CD4-positive, alpha-beta memory T cell (primary cell): ENCODE measurements at places on chromosomes 12 and 14. TPM values are rescaled to one million over a fixed set of nuclear protein-coding genes. Genes with fewer than 3 reads are reported as not detected.

DNA sequence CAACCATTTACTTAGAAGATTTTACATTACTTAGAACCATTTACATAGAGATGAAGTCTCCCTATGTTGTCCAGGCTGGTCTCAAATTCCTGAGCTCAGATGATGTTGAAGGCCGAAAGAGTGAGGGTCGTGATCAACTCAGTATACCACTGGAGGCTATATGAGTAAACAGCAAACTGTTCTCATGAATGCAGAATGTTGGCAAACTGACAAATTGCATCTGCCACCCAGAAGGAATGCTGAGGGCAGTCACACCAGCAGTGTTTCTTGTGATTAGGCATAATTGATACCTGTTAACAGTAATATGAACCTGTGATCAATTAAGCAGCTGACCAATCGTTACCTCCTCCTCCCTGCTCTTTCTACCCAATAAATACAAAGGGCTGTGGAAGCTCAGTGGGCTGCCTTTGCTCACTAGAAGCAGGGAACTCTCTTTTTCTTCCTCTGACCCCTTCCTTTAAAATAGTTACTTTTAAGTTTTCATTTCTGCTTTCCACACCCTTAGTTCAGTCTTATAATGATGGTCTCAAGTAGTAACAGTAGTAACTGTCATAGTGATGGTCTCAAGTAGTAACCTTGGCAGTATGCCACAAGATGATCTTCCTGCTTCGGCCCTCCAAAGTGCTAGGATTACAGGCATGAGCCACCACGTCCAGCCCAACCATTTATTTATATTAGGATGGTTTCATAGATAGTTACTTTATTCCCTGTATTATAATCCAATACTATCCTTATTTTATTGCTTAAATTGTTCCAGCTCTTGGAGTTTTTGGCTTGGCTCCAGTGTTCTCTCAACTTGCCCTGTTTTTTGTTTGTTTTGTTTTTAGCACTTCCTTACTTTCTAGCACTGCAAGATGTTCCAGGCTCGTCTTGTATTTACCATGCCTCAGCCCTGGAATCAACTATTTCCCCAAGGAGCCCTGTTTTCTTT lies 25.8 kb downstream of the LIMA1 start:
- no peak for DNase-seq

GRCh38 chr12:108884116-108885012 lies 4.5 kb downstream of the DAO start:
- peak; percentile 56 for DNase-seq

DNA sequence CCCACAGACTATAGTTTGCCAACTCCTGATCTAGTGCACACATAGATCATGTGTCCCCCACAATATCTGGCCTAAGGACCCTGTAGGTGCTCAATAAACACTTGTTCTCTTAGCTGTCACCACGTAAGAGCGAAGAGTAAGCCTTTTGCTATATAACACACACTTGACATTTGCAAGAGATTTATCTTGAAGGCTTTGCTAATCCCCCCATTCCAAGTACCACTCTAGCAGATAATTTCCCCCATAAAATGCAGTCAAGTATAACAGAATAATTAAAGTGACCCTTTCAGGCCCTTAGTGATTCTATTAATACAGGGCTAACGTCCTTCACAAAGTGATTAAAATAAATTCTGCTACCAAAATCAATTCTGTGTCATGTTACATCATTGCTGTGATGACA lies 87.5 kb downstream of the PLXNC1 start:
- no peak for DNase-seq

DNA sequence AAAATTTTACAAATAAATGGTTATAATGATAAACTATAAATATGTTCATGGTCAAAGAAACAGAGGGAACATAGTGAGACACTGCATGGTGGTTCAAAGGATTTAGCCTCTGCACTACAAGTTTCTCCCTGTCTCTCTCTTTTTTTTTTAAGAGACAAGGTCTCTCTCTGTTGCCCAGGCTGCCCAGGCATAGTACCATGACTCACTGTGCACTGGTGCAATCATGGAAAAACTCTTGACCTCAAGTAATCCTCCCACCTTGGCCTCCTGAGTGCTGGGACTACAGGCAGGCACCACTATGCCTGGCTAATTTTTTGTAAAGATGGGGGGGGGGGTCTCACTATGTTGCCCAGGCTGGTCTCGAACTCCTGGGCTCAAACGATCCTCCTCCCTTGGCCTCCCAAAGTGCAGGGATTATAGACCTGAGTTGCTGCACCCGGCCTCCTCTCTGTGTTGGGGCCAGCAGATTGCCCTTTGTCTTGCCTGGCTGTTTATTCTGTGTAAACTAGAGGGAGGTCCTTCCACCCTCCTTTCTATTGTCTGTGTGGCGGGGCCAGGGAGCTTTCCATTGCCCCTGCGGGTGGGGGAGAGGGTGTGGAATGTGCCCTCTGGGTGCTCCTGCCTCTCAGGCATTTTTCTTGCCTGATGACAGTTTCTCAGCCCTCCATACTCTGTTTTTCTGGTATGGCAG lies 22.1 kb downstream of the MTHFD1 start:
- no peak for DNase-seq

FAM181A gene
- not detected for total RNA-seq

DNA sequence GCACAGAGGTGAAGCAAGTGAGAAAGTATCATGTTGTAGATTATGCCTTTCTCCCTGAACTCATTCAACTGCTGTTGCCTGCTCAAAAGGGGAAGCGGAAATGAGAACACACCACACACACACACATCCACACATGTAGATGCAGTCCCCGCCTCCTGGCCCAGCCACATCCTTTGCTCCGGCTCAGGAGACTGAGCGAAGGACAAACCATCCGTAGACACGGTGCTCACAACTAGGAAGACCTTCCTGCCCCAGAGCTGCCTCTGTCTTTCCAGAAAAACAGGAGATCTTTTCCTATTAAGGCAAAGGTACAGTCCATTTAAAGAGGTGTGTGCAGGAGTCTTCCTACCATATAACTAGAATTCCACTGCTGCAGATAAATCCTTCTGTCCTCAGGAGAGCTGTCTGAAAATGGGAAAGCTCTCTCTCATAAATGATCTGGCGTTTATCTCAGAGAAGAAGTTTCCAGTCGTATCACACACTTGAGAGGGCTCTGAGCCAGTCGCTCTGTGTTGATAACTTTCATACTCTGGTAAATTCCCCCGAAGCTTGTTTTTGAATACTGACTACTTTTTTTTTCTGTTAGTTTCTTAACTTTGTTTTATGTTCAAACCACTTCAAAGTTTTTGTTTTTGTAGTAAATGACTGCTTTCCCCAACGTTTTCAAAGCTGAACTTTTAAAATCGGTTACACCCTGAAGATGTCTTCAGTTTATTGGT lies at the start of gene TESPA1:
Gene TESPA1 (minus strand): TSS at position 105 of the 719 bp plus-strand sequence. CDS start 10,200 bp downstream, outside the sequence.
- peak; percentile 86 for DNase-seq

GRCh38 chr14:22251090-22251489 lies 337.9 kb downstream of the DAD1 start:
- DNase-seq: no peak

DNA sequence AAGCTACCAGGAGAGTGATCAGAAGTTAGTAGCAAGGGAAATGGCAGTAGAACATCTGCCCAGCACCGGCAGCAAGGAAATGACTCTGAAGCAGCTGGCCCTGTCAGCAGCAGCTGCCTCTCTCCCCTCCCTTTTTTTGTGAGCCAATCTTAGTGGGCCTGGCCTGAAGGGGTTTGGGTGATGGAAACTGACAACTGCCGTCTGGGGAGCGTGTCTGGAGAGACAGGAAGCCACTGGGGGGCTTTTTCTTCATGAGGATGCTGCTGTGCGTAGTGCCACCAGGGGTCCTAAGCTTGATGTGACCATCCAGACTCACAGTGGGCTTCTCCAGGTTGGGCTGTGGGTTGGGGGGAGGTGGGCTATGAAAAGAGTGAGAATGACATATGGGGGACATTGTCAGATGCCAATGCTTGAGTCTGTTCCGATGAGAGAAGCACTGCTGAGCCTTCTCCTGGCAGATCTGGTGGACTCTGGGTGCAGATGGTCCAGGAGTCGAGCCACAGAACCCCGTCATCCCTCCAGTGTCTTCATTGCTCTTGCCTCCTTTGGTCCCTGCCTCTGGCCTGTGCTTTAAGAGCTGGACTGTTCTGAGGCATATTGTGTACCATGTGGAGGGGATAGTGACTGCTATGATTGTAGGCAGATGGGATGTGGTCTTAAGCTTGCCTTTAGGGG lies 87.6 kb upstream of the HIF1A start:
- no peak for DNase-seq
